ENCODE measurements at places on chromosomes 2 and 18. TPM values are rescaled to one million over a fixed set of nuclear protein-coding genes. Genes with fewer than 3 reads are reported as not detected.

Gene FAM110C
- not detected for total RNA-seq

Gene SLC5A7
- not detected for total RNA-seq

Gene MTHFD2
- 158 TPM for total RNA-seq

Gene TMEM247
- not detected for total RNA-seq

Gene SERPINB13
- total RNA-seq: not detected
